ENCODE measurements at places on chromosomes 6 and 20. TPM values are rescaled to one million over a fixed set of nuclear protein-coding genes. Genes with fewer than 3 reads are reported as not detected.

NOP56 gene
- 171 TPM for total RNA-seq

VWA7 gene
- 0.63 TPM for total RNA-seq

- no peak for DNase-seq
These were observed 97.9 kb upstream of the PTPRT start for GRCh38 chr20:43287637-43288036.

- DNase-seq: peak; percentile 66
These were observed 58.4 kb downstream of the SMLR1 start for GRCh38 chr6:130885392-130886192.

TCP11 gene
- total RNA-seq: 0.51 TPM

GRCh38 chr6:17932330-17932852 lies 55.0 kb downstream of the KIF13A start:
- peak; percentile 96 for DNase-seq

HEY2 gene
- total RNA-seq: not detected

DNA sequence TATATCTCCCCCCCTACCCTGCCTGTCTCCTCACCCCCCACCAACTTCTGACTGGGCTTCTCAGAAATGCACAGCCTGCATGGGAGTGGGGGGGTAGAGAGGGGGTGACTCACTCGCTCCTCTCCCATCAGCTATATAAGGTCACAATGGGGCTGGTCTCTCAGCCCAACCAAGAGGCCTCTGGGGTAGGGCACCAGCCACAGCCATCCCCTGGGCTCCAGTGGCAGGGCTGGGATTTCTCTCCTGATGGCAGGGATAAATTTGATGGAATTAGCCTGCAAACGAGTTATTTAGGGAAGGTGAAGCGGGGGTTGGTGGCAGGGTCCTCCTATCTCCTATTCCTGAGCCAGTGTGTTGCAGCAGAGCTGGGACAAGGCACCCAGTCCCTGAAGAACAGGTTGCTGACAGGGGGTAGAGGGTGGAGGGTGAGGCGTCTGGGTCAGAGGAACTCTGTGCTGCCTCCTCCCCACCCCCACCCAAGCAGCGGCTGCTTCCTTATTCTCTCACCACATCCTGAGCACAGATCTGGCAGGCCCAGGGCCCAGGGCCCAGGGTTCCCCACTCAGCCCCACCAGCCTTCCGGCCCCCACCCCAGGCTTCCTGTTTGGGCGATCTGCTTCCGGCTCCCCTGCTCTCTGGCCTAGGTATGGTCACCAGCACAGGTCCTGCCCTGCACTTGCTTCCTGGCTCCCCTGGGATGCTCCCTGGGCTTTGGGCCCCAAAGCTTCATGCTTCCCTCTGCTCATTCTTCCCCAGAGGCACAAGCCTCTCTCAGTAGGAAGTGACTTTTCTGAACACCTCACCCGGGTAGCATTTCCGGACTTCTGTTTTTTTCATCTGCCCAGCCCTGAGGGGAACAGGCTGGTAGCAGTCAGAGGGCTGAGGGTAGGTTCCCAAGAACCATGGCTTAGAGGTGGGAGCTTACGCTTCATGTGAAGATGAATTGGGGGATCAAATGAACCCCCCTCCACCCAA lies 4.0 kb downstream of the PPP1R18 start:
- peak; percentile 88 for DNase-seq

GRCh38 chr6:99093456-99094190 lies 145.9 kb upstream of the FBXL4 start:
- no peak for DNase-seq

DNA sequence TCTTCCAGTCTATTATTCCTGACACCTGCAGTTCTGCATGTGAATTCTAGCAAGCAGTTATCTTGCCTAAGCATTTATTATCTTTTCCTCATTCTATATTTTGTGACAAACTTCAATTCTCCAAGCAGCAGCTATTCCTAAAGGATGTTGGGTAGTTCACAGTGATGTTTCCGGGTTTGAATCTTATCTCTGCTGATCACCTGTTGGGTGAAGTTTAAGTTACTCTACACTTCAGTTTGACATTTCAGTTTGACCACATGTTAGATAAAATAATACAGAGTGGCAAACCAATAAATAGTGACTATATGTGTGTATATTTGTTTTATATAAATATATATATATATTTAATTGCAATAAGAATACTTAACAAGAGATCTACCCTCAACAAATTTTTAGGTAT lies 168.6 kb downstream of the ADGRG6 start:
- no peak for DNase-seq

GRCh38 chr6:111096246-111096645 lies 8.9 kb downstream of the SLC16A10 start:
- DNase-seq: no peak

PGC gene
- total RNA-seq: not detected

GRCh38 chr6:16267428-16268263 lies 29.3 kb downstream of the GMPR start:
- DNase-seq: no peak

ADGRF5 gene
- total RNA-seq: 0.26 TPM

DNA sequence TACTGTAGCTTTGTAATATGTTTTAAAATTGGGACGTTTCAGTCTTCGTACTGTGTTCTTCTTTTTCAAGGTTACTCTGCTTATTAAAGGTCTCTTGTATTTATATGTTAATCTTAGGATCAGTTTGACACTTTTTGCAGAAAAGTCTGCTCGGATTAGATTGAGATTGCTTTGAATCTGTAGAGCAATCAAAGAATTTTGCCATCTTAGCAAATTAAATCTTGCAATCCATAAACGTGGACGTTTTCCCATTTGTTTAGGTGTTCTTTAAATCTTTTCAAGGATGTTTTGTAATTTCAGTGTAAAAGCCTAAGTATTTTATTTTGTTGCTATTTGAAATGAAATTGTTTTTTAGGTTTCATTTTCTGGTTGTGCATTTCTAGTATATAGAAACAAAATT lies 78.0 kb upstream of the GTSF1L start:
- no peak for DNase-seq

MAPK13 gene
- 6.4 TPM for total RNA-seq

SCUBE3 gene
- total RNA-seq: 39.2 TPM

DNA sequence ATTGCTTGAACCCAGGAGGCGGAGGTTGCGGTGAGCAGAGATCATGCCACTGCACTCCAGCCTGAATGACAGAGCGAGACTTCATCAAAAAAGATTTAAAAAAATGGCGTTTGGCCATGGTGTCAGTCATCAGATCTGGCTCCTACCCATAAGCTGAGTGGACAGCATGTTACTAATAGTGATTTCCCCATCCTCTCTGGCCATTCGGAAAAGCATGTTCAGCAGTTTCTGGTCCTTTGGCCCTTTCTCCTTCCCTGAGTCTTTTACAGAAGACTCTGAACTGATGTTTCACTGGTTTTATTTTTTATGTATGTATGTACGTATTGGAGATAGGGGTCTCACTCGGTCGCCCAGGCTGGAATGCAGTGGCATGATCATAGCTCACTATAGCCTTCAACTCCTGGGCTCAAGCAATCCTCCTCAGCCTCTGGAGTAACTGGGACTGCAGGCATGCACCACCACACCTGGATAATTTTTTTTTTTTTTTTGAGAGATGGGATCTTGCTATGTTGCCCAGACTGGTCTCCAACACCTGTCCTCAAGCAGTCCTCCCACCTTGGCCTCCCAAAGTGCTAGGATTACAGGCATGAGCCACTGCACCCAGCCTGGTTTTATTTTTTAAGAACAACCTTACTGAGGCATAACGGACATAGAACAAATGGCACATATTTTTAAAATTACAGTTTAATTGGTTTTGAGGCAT lies 84.2 kb upstream of the CNKSR3 start:
- no peak for DNase-seq

TAF8 gene
- total RNA-seq: 18.0 TPM

DNA sequence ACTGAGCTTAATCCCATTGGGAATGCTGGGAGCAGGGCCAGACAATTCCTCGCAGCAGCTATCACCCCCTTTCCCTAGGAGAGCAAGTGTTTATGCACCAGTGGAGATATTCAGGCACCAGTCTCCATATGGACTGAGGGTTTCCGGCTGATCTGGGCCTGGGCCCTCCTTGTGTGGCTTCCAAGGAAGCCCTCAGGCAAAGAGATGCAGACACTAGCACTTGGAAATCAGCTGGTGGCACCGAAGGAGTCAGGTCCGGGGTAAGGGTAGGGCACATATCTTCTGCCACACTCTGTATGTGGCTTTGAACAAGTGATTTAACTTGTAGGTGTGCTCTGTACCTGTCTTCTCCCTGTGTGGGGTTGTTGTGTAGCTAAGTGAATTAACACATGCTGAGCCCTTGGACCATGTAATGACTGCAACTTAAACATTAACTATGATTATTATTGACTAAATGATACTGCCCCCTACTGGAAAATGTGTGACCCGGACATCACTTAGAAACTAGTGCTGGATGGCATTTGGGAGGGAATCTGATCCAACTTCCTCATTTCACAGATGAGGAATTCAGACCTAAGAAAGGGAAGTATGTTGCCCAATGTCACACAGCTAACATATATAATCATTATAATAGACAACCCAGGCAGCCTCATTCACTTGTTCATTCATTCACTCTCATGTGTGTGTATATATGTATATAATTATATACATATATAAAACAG lies 19.3 kb upstream of the WFDC2 start:
- peak; percentile 36 for DNase-seq

- peak; percentile 77 for DNase-seq
These were observed 17.5 kb downstream of the ACSS1 start for GRCh38 chr20:25040438-25040831.

GPX5 gene
- total RNA-seq: not detected

PPIL6 gene
- 0.27 TPM for total RNA-seq

- no peak for DNase-seq
These were observed 36.7 kb upstream of the CCN6 start for GRCh38 chr6:112017169-112017568.

- no peak for DNase-seq
These were observed 11.7 kb upstream of the PPARD start for GRCh38 chr6:35330541-35331119.

CDH4 gene
- 11.3 TPM for total RNA-seq

DNA sequence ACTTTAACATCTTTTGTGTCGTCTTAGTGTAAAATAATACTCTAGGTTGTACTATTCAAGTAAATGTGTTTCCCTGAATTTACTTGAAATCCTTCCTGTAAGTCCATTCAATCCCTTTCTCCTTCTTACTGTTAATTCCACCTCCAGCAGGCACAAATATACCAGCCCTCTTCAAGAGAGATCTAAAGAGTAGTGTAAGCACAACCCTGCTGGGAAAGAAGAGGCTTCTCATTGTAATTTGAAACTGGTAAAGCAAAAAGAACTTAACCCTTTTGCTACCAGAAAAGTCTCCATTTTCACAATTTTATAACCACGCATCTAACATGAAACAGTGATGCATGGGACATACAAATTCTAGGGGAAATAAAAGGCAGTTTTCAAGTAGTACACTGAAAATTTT lies at the start of gene BMP5:
Gene BMP5, minus strand, starts transcription at position 191 of the 400 bp plus-strand sequence. CDS start 725 bp downstream, outside the sequence.
- no peak for DNase-seq

BTNL2 gene
- total RNA-seq: not detected

ETV7 gene
- total RNA-seq: 0.39 TPM

MATN4 gene
- total RNA-seq: not detected

DNA sequence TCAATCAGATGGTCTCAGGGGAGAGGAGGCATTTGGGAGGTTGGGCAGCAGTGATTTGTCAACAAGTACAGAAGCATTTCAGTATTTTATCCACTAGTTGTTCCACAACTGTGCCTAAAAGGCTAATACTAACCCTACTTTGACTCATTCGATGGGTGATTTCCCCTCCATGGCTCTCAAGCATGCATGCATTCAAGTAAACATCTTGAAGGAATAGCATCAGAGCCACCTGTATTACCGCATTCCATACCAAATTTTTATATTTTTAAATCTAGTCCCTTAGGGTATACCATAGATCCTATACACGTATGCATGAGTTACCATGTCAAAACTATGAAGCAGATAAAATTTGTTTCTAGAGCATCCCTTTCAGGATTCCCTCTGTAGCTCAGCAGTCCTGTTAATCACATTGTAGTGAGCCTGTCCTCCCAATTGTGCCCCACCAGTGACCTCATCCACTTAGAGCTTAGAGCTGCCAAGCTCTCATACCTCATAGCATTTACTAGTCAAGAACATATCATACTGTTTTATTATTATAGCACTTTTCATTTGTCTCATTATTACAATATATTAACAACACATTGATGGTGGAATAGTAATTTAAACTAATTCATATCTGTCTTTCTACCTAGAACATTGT lies 213.8 kb downstream of the LAMA2 start:
- no peak for DNase-seq

DNA sequence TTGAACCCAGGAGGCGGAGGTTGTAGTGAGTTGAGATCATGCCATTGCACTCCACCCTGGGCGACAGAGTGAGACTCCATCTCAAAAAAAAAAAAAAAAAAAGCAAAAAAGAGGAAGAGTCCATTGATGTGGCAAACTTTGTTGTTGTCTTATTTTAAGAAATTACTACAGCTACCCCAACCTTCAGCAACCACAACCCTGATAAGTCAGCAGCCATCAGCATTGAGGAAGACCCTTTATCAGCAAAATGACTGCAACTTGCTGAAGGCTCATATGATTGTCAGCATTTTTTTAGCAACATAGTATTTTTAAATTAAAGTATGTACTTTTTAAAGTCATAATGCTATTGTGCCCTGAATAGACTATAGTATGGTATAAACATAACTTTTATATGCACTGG lies 48.8 kb downstream of the ZFP64 start:
- DNase-seq: no peak

DNA sequence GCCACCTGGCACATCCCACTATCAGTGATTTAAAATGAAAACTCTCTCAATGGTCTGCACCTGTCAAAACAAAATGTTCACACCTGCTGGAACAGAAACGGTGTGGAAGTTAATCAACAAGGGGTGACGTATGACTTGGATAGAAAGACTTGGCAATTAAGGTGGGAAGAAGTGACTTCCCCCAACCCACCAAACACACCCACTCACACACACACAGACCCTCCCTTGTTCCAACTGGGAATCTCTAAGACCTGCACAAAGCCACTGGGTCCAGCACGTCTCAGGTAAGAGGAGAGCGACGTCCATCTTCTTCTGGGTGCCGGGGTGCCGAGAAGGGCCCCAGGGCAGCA lies 25.1 kb upstream of the TCFL5 start:
- no peak for DNase-seq

DNA sequence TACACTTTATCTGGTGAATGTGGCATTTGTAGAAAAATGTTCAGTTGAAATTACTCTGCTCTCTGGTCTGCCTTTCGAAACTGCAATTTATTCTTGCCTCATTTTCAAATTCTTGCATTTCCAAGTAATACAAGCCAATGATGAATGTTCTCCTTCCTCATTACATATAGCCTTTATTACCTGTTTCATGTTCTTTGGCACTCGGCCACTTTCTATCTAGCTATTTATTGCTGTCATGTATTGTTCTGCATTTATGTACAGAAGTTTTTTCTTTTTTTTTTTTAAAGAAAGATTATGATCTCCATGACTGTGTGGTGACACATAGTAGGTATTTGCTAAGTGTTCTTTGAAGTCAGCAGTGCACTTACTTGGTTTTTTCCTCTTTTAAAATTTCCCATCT lies 261.4 kb downstream of the ZFAND3 start:
- DNase-seq: no peak

All from HFFc6 (cell line).